ENCODE measurements at places on chromosomes 2 and 18.

- no peak for DNase-seq
Observed at GRCh38 chr18:79730804-79731203, 51.2 kb downstream of the CTDP1 start.

DNA sequence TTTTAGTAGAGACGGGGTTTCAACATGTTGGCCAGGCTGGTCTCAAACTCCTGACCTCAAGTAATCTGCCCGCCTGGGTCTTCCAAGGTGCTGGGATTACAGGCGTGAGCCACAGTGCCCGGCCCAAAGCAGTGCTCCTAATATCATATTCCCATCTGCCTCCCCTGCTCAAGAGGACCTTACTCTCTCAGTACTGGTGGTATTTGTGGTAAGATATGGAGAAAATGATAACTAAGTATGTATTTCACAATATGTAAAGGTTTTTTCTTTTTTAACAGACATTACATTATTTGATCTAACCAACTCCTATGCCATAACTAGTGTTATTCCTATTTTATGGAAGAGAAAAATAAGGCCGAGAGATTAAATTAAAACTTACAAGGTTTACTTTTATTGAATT lies 201.0 kb downstream of the CAMKMT start:
- no peak for DNase-seq

- DNase-seq = no peak
Observed at GRCh38 chr18:76506974-76507764, 12.1 kb upstream of the ZNF516 start.

DNA sequence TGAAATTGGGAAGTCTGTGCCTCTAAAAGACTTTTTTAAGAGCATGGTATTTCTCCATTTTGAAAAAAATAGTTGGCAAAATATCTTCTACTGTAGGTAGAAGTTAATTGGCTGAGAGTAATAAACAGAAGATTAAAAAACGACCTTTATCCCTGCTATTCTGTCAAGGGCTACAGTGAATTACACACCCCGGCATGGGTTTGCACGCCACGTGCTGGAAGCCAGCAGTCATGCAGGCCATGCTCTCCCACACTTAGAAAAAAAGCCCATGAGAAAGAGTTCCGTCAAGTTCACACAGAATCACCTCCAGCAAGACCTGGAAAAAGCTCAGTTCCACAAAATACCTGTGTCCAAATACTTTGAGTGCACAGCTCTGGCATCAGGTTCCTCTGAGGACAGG lies 26.8 kb downstream of the FAM110C start:
- DNase-seq = no peak

DNA sequence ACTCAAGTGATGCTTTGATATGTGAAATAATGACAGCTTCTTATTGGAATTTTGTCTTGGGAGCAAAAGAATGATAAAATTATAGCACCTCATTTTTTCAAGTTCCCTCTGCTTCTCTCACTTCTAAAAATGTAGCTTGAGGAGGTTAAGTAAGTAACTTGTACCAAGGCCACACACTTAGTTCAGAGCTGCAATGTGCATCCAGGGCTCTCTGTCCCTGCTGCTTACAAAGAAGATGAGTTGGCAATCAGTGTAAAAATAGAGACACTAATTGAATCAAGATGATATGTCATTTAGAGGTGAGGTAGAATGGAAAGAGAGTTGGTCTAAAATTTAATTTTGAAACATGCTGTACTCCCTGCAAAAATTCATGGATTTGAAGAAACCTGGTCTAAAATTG lies 312.0 kb upstream of the TNP1 start:
- no peak for DNase-seq

DNA sequence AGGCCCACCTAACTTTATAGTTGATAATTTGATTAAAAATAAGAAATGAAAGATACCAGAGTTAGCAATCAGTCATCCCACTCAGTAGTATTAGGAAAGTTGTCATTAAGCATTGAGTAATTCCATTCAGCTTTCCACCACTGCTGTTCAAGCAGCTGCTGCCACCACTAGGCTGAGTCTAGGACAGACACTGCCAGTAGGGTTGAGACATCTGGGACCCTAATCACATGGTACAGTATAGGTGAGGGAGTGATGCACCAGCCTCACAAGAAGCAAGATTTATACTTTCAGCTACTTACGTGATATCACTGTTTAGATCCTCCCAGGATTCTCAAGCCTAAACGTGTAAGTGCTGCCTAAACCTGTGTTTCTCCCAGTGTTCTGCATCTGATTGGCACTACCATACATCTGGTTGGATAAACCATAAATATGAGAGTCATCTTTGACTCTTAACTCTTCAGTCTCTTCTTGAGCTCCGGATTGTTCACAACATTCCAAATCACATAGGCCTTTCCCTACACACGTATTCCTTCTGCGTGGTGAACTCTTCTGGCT lies 3.2 kb downstream of the UBXN4 start:
- peak; percentile 58 for DNase-seq

DNA sequence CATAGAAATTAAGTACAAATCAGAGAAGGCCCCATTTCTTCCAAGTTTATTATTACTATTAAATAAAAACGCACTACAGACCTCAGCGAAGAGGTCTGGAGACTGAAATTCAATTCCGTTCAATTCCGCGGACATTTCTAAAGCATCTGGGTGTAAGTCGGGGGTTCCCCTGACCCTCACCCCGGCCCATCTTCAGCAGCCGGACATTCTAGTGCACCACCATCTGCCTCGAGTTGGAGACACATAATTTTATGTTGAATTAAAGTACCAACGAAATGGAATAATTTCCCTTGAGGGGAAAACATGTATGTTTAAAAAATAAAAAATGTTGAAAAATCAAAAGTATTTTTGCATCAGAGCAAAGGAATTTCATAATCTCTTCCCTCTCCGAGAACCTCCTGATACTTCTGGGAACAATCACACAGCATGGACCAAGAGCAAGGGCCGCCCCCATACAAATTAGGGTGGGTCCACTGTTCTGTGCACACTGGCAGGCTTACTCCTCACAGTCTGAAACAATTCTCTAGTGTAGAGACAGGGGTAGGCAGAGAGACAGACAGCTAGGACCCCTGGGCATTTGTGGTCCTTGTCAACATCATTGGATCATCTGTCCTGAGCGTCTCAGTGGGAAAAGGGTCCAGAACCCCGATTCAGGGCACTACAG lies 29.3 kb downstream of the MBP start:
- no peak for DNase-seq

Measured in SW 1271 (cell line).